ENCODE measurements at places on chromosomes 7 and 10. TPM values are rescaled to one million over a fixed set of nuclear protein-coding genes. Genes with fewer than 3 reads are reported as not detected.

Gene CREB5
- 4.5 TPM for total RNA-seq

Gene CHAT
- total RNA-seq = not detected

Gene OPN1SW
- total RNA-seq = not detected

Gene PPP1R9A
- 0.51 TPM for total RNA-seq

Gene TMEM176B
- not detected for total RNA-seq

Gene FAM241B
- total RNA-seq = 0.89 TPM

Gene CFAP70
- 0.97 TPM for total RNA-seq

Gene TEX47
- total RNA-seq = not detected

Gene VIM
- 2,353 TPM for total RNA-seq

Gene CARD11
- total RNA-seq = 2.8 TPM

Gene ZWINT
- total RNA-seq = 3.6 TPM

Gene TMEM236
- total RNA-seq = under 0.01 TPM

Gene CHPF2
- 194 TPM for total RNA-seq

Gene SGCE
- 40.4 TPM for total RNA-seq
